Activated CD4-positive, alpha-beta T cell treated with anti-CD3 and anti-CD28 coated beads for 36 hours (primary cell): ENCODE measurements at places on chromosomes 4 and X.

DNA sequence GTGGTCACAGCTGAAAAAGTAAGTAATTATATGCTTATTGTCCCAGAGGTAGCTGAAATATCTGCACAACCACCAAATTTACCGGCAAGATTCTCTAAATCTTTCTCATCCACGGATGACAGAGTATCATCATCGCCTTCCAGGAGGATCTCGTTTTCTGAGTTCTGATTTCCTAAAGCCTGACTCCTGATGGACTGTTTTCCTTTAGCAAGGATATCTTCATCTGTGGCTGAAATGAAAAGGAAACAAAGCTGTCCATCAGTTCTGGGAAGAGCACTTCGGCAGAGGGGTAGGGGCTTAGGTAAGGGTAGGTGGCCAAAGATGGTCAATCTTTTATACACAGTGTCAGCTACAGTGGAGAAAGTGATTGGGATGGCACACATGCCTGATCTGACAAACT lies 8.7 kb downstream of the MAB21L2 start:
- no peak for DNase-seq

- no peak for DNase-seq
These were observed 38.0 kb upstream of the FBXW7 start for GRCh38 chr4:152573861-152574260.

- no peak for DNase-seq
These were observed 398.1 kb upstream of the RPS6KA3 start for GRCh38 chrX:20664774-20665173.

DNA sequence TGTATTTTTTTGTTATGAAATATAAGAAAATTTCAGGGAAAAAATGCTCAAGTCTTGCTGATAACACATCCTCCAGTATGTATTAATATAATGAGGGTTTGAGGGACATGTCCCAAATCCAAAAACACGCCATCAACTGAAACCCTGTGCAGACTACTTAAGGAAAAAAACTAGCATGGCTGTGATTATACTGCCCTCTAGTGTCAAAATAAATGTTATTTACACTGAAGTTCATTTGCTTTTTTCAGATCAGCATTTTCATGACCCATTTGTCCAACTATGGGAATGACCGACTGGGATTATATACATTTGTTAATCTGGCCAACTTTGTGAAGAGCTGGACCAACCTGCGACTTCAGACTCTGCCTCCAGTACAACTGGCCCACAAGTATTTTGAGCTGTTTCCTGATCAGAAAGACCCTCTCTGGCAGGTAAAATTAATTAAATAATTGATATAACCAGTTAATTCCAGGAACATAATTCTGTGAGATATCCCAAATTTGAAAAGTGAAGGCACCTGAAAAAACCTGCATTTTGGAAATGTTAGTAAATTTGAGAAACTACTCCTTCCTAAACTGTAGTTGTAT lies 128.5 kb downstream of the PRSS12 start:
- no peak for DNase-seq

DNA sequence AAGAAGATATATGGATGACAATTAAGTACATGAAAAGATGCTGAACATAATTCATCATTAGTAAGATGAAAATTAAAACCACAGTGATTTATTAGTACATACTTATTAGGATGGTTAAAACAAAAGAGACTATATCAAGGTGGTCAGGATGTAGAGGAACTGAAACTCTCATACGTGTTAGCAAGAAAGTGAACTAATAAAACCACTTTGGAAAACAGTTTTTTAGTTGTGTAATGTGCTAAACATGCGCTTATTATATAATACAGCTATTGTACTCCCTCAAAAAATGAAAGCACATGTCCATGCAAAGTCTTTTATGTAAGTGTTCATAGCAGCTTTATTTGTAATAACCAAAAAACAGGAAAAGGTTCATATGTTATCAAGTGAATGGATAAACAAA lies 89.9 kb upstream of the KCTD8 start:
- no peak for DNase-seq

DNA sequence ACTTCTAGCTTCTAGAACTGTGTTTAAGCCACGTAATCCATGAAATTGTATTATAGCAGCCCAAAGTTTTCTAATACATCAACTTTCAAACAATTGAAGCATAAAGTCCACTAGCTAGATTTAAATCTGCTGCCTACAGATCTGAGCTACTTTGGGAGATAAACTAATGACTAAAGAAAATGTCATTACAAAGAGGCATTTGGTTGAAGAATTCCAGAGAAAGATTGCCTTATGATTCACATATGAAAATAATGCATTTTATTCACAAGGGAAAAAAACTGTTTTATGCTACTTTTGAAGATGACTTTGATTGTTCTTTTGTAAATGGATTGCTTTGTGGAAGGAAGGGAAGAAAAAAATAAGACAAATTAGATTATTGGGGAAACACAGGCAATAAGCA lies 124.1 kb upstream of the SLIT2 start:
- DNase-seq, result no peak

DNA sequence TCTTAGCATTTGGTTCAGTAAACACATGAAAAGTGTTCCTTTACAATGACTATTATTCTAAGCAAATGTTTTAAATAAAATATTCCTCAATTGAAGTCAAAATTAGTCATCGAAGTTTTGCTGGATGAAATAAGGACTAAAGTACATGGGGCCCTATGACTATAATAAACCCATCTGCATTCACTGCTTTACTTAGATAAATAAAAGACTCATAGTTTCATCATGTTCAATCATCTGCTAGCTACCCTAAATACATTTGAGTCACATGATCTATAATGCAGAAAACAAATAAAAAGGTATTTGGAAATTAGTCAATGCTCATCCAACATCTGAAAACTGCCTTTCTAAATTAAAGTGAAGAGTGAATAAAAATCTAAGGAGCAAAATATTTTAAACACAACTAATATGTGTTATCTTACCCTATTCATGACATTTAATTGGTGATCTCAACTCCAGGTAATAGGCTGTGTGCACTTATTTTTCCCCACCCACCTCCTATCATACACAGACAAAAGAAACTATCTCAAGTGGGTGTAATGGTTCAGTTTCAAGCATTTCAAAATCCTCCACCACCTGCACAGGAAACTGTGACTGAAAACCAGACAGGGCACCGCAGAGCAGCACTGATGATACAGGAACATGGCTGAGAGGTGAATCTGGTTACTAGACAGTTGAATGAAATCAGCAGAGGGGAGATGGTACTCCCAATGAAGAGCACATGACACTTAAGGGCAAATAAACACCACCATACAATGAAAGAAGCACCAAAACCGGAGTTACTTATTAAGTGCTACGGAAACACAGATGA lies 78.6 kb downstream of the CAMK2D start:
- DNase-seq, result peak; percentile 90

GRCh38 chr4:140607852-140608251 lies 39.1 kb upstream of the UCP1 start:
- no peak for DNase-seq
